ENCODE measurements at places on chromosomes 2 and 18. TPM values are rescaled to one million over a fixed set of nuclear protein-coding genes. Genes with fewer than 3 reads are reported as not detected.
A peak's percentile ranks its signal among the peaks of the same experiment; 100 is the strongest.

DNA sequence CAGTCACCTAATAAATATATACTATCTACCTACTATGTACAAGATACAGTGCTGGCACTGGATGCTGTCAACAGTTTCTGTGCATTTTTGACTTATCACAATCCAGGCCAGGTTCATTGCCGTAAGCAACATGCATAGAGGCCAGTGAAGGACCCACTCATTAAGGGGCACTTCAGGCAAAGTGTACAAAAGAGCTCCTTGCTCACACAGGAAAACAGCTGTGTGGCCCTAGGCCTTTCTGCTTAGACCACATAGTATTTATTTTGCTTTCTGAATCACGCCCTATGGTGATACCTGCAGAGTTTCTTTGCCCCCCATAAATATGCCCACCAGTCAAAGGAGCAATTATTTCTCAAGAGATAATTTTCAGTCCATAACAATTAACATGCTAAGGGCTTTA lies 39.6 kb upstream of the STAT4 start:
- no peaks in the 10 kb centered on the region for H3K4me1 ChIP-seq
- H3K36me3 ChIP-seq: no peaks in the 10 kb centered on the region
- H3K27ac ChIP-seq: no peak overlapping the region
- no peaks in the 10 kb centered on the region for H3K27me3 ChIP-seq
- DNase-seq: no peak

- H3K4me3 ChIP-seq: no peak overlapping the region
- no peaks in the 10 kb centered on the region for H3K4me1 ChIP-seq
- no peak for DNase-seq
- H3K27ac ChIP-seq: no peak overlapping the region
- H3K27me3 ChIP-seq: no peaks in the 10 kb centered on the region
Measured at GRCh38 chr2:102942107-102942506, 180.3 kb downstream of the TMEM182 start.

PRR30 gene
- not detected for total RNA-seq

DNA sequence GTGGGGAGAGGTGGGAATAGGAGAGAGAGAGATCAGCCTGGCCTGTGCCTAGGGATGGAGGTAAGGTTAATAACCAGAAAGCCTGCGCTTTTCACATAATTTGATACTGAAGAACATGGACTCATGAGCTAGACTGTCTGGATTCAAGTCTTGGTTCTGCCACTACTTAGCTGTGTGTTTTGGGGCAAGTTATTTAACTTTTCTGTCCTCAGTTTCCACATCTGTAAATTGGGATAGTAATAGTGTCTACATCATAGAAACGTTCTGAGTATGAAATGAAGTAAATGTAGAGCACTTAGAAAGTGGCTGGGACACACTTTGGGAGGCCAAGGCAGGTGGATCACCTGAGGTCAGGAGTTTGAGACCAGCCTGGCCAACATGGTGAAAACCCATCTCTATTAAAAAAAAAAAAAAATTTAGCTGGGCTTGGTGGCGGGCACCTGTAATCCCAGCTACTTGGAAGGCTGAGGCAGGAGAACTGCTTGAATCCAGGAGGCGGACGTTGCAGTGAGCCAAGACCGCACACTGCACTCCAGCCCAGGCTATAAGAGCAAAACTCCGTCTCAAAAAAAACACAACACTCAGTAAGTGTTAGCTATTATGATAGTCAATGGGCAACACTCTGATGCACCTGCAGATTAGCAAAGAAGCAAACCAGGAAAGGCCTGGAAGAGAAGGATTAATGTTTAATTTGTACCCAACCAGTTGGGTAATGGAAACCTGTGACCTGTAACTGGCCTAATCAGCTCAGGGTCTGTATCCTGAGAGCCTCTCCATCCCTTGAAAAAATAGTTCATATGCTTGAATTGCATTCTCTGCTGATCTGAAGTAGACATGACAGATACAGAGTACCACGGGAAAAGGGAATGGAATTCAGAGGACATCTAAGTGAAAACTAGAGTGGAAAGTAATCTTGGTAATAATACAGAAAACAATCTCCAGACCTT lies 6.8 kb downstream of the GALM start:
- no peak for DNase-seq
- H3K36me3 ChIP-seq: no peaks in the 10 kb centered on the region
- H3K4me1 ChIP-seq: no peaks in the 10 kb centered on the region
- H3K4me3 ChIP-seq: no peak overlapping the region
- H3K27me3 ChIP-seq: no peaks in the 10 kb centered on the region
- H3K27ac ChIP-seq: no peak overlapping the region

- peaks cover 4% of the 10 kb centered on the region for H3K4me1 ChIP-seq
- no peaks in the 10 kb centered on the region for H3K27me3 ChIP-seq
- no peak for DNase-seq
Measured at GRCh38 chr2:16644221-16644925, 21.3 kb downstream of the CYRIA start.

GRCh38 chr2:25281522-25281921 lies 60.2 kb downstream of the DNMT3A start:
- no peak for DNase-seq
- H3K4me1 ChIP-seq: peaks cover 5% of the 10 kb centered on the region
- no peak overlapping the region for H3K4me3 ChIP-seq
- H3K27me3 ChIP-seq: no peaks in the 10 kb centered on the region
- no peak overlapping the region for H3K27ac ChIP-seq

TNFRSF11A gene
- total RNA-seq: 4.2 TPM

ASB18 gene
- not detected for total RNA-seq

ABCG8 gene
- total RNA-seq: not detected

TXNDC2 gene
- 0.16 TPM for total RNA-seq

C2orf72 gene
- 1.3 TPM for total RNA-seq

GRCh38 chr2:236525411-236525997 lies 44.1 kb upstream of the ACKR3 start:
- no peak overlapping the region for H3K4me3 ChIP-seq
- H3K4me1 ChIP-seq: no peaks in the 10 kb centered on the region
- no peak for DNase-seq
- no peaks in the 10 kb centered on the region for H3K27me3 ChIP-seq

- no peaks in the 10 kb centered on the region for H3K36me3 ChIP-seq
- no peak for DNase-seq
- peaks cover 10% of the 10 kb centered on the region for H3K4me1 ChIP-seq
- no peak overlapping the region for H3K27ac ChIP-seq
- no peaks in the 10 kb centered on the region for H3K27me3 ChIP-seq
Measured at GRCh38 chr2:127089478-127090235, 17.3 kb downstream of the BIN1 start.

PLGLB1 gene
- total RNA-seq: 8.8 TPM

TMEM17 gene
- 3.4 TPM for total RNA-seq

SCG2 gene
- total RNA-seq: 0.66 TPM

- no peaks in the 10 kb centered on the region for H3K4me1 ChIP-seq
- H3K36me3 ChIP-seq: no peaks in the 10 kb centered on the region
Measured at GRCh38 chr18:11885278-11885947, 22.7 kb downstream of the MPPE1 start.

RAB6C gene
- total RNA-seq: 1.6 TPM

PLEKHB2 gene
- total RNA-seq: 73.6 TPM

- no peak for DNase-seq
- no peak overlapping the region for H3K4me3 ChIP-seq
- H3K4me1 ChIP-seq: no peaks in the 10 kb centered on the region
- no peaks in the 10 kb centered on the region for H3K27me3 ChIP-seq
- H3K36me3 ChIP-seq: no peaks in the 10 kb centered on the region
Measured at GRCh38 chr18:55763298-55763697, 175.3 kb upstream of the TCF4 start.

- no peak overlapping the region for H3K4me3 ChIP-seq
- H3K4me1 ChIP-seq: no peaks in the 10 kb centered on the region
- H3K27me3 ChIP-seq: no peaks in the 10 kb centered on the region
- H3K27ac ChIP-seq: peak overlapping the region; percentile 21
- H3K36me3 ChIP-seq: no peaks in the 10 kb centered on the region
Measured at GRCh38 chr2:46067501-46068305, 229.5 kb upstream of the EPAS1 start.

GRCh38 chr2:231321556-231322334 lies 73.8 kb upstream of the B3GNT7 start:
- DNase-seq: no peak
- no peaks in the 10 kb centered on the region for H3K36me3 ChIP-seq
- H3K27me3 ChIP-seq: no peaks in the 10 kb centered on the region
- no peak overlapping the region for H3K4me3 ChIP-seq
- no peaks in the 10 kb centered on the region for H3K4me1 ChIP-seq

RAD51AP2 gene
- total RNA-seq: 0.16 TPM

TMEFF2 gene
- total RNA-seq: not detected

GRCh38 chr2:23566241-23567142 lies 181.5 kb downstream of the KLHL29 start:
- no peaks in the 10 kb centered on the region for H3K36me3 ChIP-seq
- peaks cover 27% of the 10 kb centered on the region for H3K4me1 ChIP-seq
- H3K4me3 ChIP-seq: no peak overlapping the region
- peak overlapping the region; percentile 90 for H3K27ac ChIP-seq
- H3K27me3 ChIP-seq: no peaks in the 10 kb centered on the region

DNA sequence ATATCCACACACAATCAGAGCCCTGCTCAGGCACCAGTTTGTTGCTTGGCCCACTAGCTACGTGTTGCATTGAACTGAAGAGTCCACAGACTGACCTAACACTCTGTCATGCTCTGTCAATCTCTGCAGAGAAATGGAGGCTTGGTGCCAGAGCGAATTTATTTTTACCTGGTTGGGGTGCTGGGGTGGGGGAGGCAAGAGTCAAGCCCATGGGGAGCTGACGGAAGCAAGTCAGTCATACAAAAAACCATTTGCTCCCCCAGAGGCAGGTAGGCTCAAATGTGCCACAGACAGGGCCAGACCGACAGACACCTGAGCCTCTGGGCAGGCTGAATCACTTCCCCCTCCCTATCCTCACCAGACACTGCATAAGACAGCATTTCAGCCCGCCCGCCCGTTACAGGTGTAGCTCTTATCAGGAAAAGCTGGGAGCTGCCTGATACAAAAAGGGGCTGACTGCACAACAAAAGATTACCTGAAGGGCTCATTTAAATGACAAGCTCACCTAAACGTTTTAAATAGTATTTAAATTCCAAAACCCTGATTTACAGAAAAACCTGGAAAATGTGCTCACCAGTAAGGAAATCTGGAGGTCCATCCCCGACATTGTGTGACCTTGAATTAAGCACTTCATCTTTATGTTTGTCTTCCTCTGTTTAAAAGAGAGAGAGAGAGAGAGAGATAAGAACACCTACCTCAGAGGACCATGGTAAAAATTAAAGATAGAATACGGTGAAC lies 2.1 kb upstream of the PCBP1 start:
- H3K27ac ChIP-seq: peak overlapping the region; percentile 100
- H3K27me3 ChIP-seq: no peaks in the 10 kb centered on the region
- H3K4me1 ChIP-seq: no peaks in the 10 kb centered on the region
- DNase-seq: peak; percentile 51
- no peaks in the 10 kb centered on the region for H3K36me3 ChIP-seq

DNA sequence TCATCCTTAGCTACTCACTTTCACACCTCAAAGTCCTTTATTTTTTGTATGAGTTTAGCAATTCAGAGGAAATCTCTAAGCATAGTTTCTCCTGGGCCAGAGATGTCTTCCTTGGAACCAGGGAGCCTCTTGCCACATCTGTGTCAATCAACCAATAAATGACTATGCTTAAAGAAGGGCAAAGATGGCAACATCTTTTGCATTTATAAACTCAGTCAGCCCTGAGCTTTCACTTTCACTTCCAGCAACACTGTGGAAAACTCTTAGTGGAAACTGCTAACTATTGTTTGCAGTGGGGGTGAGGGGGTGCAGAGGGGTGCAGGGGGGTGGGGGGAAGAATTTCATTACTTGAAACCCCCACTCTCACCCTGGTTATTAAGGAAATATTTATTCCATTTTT lies 3.4 kb downstream of the ACVR1C start:
- no peaks in the 10 kb centered on the region for H3K4me1 ChIP-seq
- no peak overlapping the region for H3K4me3 ChIP-seq
- H3K27me3 ChIP-seq: no peaks in the 10 kb centered on the region
- DNase-seq: no peak

DNA sequence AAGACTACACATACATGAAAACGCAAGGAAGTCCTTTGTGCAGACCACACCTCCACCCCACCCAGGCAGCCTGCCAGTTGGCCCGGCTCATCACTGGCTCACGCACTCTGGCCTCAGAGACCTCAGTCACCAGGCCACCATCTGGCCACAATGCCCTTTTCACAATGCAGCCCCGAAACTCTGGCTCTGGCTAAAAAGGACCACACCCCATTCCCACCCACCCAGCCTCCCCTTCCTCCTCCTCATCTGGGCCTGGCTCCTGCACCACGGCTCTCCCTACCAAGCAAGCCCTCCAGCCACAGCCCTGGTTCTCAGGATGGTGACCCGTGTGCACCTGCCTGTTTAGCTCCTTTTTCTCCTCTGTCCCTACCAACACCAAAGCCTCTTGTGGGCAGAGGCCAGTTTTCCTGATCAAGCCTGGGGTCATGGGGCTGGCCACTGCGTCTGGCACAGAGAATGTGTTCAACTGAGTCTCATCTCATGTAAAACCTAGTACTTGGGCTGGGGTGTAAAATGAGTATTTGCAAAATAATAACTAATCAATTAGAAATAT lies 7.4 kb downstream of the HDAC4 start:
- no peaks in the 10 kb centered on the region for H3K36me3 ChIP-seq
- no peaks in the 10 kb centered on the region for H3K27me3 ChIP-seq
- DNase-seq: no peak
- H3K4me1 ChIP-seq: peaks cover 6% of the 10 kb centered on the region
- no peak overlapping the region for H3K4me3 ChIP-seq

All from breast epithelium (tissue), 4 donors.